ENCODE measurements at places on chromosomes 6 and 20.

DNA sequence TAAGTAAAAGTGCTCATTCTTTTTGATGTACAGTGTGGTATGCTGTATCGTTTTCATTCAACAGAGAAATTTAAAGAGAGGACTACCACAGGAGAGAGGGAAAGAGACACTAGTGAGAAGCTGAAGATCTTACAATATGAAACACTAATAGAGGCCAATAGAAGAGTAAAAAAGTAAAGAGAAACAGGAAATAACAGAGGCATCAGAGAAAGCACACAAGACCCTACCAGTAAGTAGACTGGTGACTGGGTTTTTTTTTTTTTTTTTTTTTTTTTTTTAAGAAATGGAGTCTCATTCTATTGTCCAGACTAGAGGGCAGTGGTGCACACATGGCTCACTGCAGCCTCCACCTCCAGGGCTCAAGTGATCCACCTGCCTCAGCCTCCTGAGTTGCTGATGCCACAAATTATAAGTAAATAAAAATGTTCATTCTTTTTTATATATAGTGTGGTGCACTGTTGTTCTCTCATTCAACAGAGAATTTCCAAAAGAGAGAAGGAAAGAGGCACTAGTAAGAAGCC lies 18.8 kb downstream of the ELOVL4 start:
- no peak for DNase-seq

DNA sequence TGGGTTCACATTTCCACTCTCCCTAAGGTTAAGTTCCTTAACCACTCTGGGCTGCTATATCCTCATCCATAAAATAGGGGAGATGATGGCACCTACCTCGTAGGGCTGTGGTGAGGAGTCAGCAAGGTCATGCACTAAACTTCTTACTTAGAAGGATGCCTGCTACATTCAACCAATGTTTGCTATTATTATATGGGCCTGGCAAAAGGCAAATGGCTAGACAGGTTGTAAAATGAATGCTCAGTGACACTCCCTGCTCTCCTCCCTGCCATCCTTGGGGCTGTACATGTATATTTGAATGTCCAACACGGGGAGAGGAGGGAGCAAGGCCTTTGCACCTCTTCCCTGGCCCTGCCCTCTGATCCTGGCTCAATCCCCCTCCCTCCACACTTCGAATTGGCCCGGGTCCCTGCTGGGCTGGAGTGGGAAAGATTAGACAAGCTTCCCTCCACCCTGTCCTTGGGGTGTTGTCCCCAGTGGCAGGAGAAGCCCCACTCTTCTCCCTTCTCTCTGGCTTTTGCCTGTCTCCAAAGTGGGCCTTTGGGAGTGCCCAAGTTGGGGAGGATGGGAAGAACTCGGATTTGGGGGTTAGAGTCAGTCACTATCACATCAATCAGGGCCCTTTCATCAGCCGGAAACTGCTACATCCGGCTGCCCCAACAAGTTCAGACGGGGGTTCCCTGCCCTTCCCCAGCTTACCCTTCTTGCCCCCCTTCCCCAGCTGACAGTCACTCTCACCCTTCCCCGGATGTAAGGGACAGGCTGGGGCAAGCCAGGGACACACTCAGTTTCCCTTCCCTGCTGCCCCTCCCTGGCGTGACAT lies 36.3 kb upstream of the VEGFA start:
- no peak for DNase-seq

DNA sequence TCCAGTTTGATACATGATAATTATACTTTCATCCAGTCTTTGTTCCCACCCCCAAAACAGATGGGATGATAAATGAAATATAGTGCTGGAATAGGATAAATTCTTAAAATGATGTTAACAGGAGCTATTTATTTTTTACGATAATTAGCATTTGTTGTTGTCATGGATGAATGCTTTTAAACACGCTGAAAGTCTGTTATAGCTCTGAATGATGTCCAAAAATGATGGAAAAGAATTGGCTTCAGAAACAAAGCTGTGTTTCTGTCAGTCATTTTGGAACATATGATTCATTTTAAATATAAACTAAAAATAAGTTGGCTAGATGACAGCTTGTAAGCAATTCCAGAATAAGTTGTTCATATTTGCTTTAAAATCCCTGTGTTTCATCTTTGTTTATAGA lies 237.4 kb downstream of the GRIK2 start:
- no peak for DNase-seq

GRCh38 chr6:22325481-22325880 lies 28.6 kb upstream of the PRL start:
- DNase-seq: no peak

DNA sequence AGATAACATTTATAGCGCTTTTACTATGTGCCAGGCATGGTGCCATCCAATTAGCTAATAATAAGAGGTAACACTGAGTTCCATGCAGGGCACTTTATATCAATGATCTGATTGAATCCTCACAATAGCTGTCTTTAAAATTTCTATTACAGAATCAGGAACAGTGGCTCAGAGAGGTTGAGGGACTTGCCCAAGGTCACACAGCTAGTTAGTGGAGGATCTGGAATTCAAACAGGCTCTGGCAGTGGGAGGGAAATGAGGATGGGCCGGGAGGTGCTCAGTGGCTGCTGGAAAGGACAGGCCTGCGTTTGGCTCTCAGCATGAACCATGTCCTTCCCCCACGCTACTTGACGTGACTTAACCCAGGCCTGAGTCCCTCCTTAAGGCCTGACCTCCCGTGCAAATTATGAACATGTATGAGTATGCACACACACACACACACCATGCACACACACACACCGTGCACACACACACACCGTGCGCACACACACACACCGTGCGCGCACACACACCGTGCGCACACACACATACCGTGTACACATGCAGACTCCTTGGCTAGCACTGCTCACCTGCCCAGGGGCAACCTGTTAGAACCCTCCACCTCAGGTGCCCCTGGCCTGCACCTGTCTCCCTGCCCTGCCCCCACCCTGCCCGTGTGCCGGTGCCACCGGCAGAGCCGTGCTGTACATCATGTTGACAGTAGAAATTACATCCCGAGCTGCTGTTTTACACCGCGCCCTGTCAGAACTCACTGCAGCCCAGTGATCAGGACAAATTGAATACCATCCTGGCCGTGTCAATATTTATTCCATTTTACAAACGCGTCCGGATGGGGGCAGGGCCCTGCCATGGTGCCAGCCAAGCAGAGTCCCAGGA lies 43.7 kb downstream of the CDH22 start:
- DNase-seq: no peak

Data from B cell (primary cell).